Large intestine (tissue), 12 donors: ENCODE measurements at places on chromosomes 5 and 9. TPM values are rescaled to one million over a fixed set of nuclear protein-coding genes. Genes with fewer than 3 reads are reported as not detected.

GRCh38 chr9:85178474-85178873 is 508.9 kb downstream of the NTRK2 start:
- no peak for DNase-seq
- H3K4me3 ChIP-seq: no peak overlapping the region
- no peaks in the 10 kb centered on the region for H3K4me1 ChIP-seq
- no peaks in the 10 kb centered on the region for H3K27me3 ChIP-seq

DNA sequence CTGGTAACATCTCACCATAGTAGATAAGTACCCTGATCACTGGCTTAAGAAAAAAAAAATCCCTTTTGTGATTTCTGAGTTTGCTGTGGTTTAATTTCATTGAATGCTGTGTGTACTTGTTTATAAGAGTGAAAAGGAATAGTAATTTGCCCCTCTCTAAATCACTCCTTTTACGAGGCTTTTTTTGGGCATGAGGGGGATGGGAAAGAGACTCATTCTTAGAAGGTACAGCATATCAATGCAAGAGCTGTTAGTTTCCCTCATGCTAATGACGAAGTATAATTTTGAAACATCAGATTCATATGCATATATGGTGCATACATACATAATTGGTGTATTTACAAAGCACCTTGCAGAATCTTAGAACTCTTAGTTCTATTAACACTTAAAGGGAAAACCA is 2.4 kb upstream of the SLC44A1 start:
- no peaks in the 10 kb centered on the region for H3K36me3 ChIP-seq
- no peaks in the 10 kb centered on the region for H3K27me3 ChIP-seq
- H3K4me3 ChIP-seq: no peak overlapping the region
- H3K4me1 ChIP-seq: peaks cover 4% of the 10 kb centered on the region
- H3K27ac ChIP-seq: no peak overlapping the region
- DNase-seq: no peak

DNA sequence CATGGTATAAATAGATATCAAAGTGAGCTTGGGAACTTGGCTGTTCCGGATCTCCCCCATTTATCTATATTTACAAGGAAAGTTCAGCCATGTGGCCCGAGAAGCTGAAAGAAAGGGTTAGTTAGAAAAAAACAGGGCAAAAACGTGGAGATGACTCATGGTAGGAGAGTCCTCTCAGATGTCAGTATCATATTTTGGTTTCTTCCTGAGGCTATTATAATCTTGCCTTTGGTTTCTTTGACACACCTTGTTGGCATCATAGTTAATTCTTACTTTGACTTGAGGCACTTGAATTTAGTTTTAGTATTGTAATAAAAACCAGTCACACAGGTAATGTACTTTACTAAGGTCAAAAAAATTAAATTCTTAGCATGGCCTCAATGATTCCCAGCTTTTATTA is 59.9 kb downstream of the GABRA6 start:
- H3K27me3 ChIP-seq: no peaks in the 10 kb centered on the region
- H3K4me3 ChIP-seq: no peak overlapping the region
- DNase-seq: no peak
- H3K36me3 ChIP-seq: no peaks in the 10 kb centered on the region
- H3K27ac ChIP-seq: no peak overlapping the region

DNA sequence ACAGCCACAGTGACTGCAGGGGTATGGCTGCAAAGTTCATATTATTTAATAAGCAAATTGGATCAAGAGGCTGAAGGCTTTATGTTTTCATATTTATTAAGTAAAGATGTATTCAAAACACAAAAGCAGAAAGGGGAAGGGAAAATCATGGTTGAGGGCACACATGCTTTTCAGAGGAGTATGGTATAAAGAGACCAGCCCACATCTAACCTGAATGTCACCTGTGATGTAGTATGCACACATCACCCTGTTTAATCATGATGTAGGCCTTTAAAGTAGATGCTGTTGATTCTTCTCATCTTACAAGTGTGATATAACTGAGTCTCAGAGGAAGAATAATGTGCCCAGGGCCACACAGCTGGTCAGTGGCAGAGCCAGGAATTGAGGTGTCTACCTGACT is 211.8 kb downstream of the DCP2 start:
- H3K4me3 ChIP-seq: no peak overlapping the region
- H3K4me1 ChIP-seq: no peaks in the 10 kb centered on the region
- no peak overlapping the region for H3K27ac ChIP-seq

The ADCY2 gene
- polyA plus RNA-seq: 4.7 TPM

- no peaks in the 10 kb centered on the region for H3K27me3 ChIP-seq
- no peak overlapping the region for H3K4me3 ChIP-seq
- no peaks in the 10 kb centered on the region for H3K4me1 ChIP-seq
- H3K36me3 ChIP-seq: no peaks in the 10 kb centered on the region
- H3K27ac ChIP-seq: no peak overlapping the region
These were observed 866.0 kb downstream of the PTPRD start for GRCh38 chr9:9746826-9747225.

GRCh38 chr5:44845777-44846176 is 37.0 kb downstream of the MRPS30 start:
- no peak overlapping the region for H3K4me3 ChIP-seq
- no peaks in the 10 kb centered on the region for H3K4me1 ChIP-seq
- H3K27me3 ChIP-seq: no peaks in the 10 kb centered on the region
- DNase-seq: no peak

The CBY3 gene
- polyA plus RNA-seq: 1.2 TPM

GRCh38 chr9:128249908-128250838 is 25.6 kb downstream of the GOLGA2 start:
- H3K27me3 ChIP-seq: no peaks in the 10 kb centered on the region
- H3K36me3 ChIP-seq: peaks cover 10% of the 10 kb centered on the region
- H3K4me3 ChIP-seq: peak overlapping the region; percentile 59
- peak overlapping the region; percentile 74 for H3K27ac ChIP-seq

GRCh38 chr9:3385871-3386270 is 139.9 kb downstream of the RFX3 start:
- H3K36me3 ChIP-seq: peaks cover 5% of the 10 kb centered on the region
- no peaks in the 10 kb centered on the region for H3K4me1 ChIP-seq
- no peak overlapping the region for H3K27ac ChIP-seq
- H3K27me3 ChIP-seq: no peaks in the 10 kb centered on the region

GRCh38 chr9:14482856-14483255 is 168.9 kb upstream of the NFIB start:
- no peak overlapping the region for H3K4me3 ChIP-seq
- no peaks in the 10 kb centered on the region for H3K36me3 ChIP-seq
- no peaks in the 10 kb centered on the region for H3K4me1 ChIP-seq
- DNase-seq: no peak
- H3K27ac ChIP-seq: no peak overlapping the region

GRCh38 chr5:60598424-60598823 is 101.5 kb downstream of the DEPDC1B start:
- H3K4me1 ChIP-seq: no peaks in the 10 kb centered on the region
- H3K27me3 ChIP-seq: no peaks in the 10 kb centered on the region
- H3K36me3 ChIP-seq: peaks cover 14% of the 10 kb centered on the region
- no peak for DNase-seq
